Endodermal cell (in vitro differentiated cells): ENCODE measurements at places on chromosomes 1 and 21. TPM values are rescaled to one million over a fixed set of nuclear protein-coding genes. Genes with fewer than 3 reads are reported as not detected.

Gene GPR153
- 1.4 to 2.4 TPM (median 2.3 TPM) in 3 replicates for total RNA-seq

Gene LEFTY1
- 76.0 to 806 TPM (median 85.4 TPM) in 3 replicates for total RNA-seq

Gene KCNJ9
- total RNA-seq: not detected in 2 replicates

Gene CASQ2
- total RNA-seq: 0.15 TPM in 1 of 3 replicates, not detected in the others

GRCh38 chr1:153538315-153538821, 2.4 kb downstream of the S100A5 start:
- peak; percentile 89 for DNase-seq

DNA sequence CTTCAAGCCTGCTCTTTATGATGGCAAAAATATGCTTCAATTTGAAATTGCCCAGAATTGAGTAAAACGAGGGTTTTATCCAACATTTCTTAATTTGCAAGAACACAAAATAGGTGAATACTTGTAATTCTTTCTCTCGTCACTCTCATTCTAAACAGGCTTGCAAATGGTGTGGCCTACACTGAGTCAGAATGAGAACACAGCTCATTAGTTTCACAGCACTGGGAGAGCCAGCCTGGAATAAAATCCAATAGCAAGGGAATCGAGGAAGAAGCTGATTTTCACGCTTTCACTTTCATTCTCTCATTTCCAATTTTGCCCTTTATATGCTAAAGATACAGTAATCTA, 537.5 kb downstream of the LTN1 start:
- no peak for DNase-seq

- DNase-seq: no peak
Measured at GRCh38 chr1:81695741-81696140, 105.0 kb upstream of the ADGRL2 start.

GRCh38 chr1:204623365-204623893, 62.1 kb downstream of the LRRN2 start:
- peak; percentile 62 for DNase-seq

- peak; percentile 93 for DNase-seq
Measured at GRCh38 chr1:22592919-22593790, 29.9 kb downstream of the EPHA8 start.

- no peak for DNase-seq
Measured at GRCh38 chr1:29425631-29426030, 189.3 kb downstream of the PTPRU start.

DNA sequence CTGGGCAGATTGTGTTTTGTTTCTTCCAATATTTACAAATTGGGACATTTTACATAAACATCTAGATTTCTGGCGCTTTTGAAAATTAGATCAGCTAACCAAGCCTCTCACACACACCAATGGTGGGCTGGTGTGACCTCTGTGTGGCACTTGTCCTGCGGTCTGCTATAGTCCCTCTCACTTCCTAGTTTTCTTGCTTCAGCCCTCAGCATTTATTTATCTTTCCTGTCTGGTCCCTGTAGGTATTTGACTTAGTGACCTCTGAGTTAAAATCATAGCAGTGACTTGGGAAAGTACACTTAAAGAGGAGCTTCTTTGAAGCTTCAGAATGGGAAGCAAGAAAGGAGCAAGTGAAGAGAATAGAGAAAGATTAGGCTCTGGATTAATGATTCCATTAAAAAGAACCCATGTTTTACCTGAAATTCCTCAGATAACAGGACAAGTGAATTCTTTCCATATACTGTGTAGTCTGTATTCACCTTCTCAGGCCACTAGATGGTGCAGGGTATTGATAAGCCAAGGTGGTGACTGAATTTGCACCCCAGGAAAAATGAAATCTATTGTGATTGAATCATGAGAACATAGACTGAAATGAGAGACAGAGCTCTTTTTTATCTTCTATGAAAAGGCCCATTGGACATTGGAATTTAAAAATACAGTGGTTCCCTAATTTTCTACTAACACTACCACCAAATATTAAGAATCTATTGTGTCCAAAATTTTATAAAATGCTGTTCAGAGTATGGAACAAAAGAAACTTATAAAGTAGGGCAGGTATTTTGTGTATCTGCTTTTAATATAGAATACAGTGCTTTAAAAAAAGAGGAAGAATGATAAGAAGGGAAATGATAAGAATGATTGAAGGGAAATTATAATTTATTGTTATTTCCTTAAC, 7.1 kb upstream of the DIPK1A start:
- DNase-seq: no peak

DNA sequence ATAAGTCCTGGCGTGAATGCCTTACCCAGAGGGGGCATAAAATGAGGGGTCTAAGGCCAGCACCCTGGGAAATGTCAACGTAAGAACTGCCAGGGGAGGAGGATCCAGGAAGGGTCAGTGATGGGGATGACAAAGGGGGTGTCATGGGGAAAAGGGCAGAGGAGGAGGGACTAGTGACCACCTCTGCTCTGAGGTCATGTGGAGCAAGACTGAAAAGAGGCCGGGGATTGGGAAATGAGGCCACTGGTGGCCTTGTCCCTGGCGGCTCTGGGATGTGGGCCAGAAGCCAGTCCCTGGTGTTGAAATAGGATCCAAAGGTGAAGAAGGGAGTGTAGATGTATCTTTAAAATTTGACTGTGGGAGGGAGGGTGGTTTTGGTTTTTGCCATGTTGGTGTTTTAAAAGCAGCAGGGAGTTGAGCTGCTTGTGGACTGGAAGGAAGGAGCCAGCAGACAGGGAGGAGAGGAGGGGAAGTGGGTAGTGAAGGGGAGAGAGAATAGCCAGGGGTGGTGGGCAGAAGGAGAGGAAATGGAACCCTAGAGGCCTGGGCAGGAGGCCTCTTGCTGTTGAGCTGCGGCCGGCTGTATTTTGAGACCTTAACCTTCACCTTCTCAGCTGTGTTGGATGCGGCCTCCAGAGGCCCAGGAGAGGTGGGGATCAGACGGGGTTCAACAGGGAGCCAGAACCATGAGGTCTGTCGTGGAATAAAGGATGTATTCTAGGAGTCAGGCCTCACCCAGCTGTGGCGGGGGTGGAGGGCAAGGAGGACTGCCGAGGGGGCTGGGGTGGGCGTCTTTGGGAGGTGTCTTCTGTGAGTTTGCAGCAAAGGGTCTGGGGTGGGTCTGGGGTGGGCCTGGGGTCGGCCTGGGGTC, 92.5 kb downstream of the DHRS3 start:
- no peak for DNase-seq

GRCh38 chr1:113802367-113803007, 9.8 kb downstream of the RSBN1 start:
- DNase-seq: no peak

DNA sequence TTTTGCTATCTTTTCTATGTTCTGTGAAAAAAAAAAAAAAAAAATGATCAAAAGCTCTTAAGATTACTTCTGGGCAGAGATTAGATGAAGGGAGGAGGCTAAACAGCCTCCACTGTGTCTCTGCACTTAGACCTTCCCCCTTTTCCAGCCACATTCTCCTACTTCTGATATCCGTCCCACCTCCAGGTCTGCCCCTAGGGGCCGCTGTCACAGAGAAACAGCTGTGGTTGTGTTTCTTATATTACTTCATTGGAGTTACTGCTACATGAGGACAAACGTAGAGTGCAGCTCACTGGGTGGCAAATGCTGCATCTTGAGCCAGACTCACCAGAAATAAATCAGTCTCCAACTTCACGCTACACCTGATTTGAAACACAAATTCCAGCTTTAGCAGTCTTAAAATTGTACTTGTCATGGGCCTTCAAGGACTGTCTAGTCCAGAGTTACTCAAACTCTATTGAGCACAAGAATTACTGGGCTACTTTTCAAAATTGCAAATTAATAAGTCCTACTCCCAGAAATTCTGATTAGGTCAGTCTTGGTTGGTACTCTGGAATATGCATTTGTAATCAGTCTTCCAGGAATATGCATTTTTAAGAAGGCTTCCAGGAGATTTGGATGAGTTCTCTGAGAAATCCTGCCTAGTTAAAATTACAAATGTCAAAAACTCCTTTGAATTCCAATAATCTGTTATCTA, 125.2 kb upstream of the PTBP2 start:
- DNase-seq: peak; percentile 87

- no peak for DNase-seq
Measured at GRCh38 chr1:204268101-204268500, 54.3 kb upstream of the GOLT1A start.

DNA sequence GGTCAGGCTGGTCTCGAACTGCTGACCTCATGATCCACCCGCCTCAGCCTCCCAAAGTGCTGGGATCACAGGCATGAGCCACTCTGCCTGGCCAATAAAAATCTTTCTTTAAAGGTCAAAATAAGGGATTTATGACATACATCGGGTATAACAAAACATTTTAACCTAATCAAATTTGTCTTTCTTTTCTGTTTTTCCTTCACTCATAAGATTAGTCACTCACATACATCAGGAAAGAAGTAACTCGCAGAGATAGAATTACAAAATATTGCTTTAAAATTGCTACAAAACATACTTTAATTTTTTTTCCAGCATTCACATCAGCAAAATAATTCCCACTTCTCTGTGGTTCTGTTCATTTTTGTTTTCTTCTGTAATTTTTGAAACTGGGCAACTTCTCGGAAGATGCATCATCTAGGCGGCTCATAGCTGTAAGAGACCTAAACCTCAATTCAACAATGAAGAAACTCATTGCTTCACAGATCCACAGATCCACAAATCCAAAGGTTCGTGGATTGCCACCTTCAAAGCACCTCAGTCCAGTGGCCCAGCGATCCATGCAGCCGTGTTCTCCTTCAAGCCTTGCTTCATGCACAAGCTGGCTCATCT, 39.7 kb downstream of the NEK2 start:
- no peak for DNase-seq

DNA sequence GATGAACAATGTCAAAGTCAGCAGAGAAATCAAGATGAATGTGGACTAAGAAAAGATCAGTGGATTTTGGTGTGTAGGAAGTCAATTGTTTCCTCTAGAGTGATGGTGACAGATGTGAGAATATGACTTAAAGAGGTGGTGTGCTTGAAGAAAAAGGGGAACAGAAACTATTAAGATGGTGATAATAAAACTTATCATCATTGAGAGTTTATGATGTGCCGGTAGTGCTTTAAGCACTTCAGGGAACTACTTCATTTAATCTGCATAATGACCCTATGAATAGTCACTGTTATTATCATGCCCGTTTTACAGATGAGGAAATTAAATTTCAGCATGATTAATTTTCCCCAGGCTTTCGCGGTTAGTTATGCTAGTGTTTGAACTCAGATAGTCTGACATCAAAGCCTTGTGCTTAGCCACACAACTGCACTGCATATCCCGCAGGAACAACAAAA, 246.9 kb upstream of the LRRC7 start:
- no peak for DNase-seq

DNA sequence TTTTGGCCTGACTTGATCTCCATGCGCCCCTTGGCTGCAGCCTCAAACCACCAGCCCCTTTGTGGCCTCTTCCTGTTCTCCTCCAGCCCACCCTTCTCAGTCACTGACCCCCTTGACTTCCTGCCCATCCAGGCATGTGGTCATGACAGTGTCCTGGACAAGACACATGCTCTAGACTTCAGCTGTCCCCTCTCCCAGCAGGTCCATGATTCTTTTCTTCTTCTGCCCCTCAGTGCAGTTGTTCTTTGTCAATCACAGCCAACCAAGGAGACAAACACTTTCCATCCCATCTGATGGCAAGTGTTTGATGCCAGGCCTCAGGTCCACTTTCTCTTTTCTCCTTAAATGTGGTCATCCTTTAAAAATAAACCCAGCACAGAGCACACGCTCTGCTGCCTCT, 49.7 kb downstream of the SYT6 start:
- DNase-seq: no peak

DNA sequence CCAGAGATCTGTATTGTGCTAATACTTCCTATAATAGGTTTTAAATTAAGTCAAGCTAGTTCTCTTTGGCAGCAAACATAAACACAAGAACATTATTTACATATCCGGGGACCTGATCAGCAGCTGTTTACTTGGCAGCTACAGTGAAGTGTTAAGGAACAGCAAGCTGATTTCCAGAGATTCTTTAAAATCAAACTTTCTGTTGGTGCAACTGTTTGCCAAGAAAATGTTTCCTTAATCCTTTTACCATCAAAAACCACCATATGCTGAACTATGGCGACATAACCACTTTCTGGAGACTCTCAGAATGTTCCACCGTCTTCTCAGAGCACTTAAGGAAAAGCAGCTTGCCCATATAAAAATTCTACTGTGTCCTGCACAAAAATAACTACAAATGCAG, 107.0 kb upstream of the KRTAP19-8 start:
- no peak for DNase-seq

DNA sequence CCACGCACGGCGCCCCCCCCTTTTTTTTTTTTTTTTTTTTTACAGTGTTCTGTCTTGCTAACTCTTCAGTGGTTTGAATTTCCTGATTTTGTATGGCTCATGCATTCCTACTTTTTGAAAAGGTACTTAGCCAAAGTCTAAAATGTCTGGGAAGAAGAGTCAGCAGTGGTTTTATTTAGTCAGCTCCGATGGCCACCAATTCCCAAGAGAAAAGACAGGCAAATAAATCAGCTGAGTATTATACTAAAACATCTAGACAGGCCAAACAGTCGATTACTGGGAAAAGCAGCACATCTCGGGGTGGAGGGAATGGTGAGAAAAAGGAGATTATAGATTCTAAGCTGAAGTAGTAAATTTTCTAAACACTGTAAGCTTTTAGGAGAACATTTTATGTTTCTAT, 192.5 kb upstream of the ZRANB2 start:
- no peak for DNase-seq

DNA sequence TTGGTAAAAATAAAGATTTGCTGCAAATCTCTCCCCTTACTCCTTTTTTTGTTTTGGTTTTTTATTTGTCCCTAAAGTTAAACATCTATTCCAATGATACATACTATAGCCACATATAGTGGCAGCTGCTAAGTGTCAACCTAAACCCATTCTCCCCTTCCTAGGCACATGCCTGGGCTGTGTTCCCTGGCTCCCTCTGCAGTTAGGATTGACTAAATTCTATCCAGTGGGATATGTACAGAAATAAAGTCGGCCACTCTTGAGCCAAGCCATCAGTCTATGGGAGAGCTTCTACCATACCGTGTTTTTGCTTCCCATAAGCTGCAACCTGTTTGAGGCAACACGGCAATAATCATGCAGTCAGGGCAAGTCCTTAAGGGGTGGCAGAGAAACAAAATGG, 23.6 kb downstream of the MCOLN3 start:
- no peak for DNase-seq

DNA sequence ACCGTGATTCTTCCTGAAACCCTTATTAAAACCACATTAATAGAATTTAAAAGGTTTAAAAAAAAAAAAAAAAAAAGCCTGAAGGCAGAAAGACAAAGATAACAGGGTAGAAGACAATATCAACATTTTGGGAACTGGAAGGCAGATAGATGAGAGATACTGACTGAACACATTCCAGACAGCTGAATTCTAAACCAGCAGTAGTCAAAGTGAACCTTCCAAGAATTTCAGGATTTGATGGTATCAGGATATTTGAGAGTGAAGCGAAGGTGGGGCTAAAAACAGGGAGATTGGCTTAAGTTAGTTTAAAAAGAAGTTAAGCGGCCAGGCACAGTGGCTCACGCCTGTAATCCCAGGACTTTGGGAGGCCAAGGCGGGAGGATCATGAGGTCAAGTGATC, 5.3 kb upstream of the CXADR start:
- no peak for DNase-seq

DNA sequence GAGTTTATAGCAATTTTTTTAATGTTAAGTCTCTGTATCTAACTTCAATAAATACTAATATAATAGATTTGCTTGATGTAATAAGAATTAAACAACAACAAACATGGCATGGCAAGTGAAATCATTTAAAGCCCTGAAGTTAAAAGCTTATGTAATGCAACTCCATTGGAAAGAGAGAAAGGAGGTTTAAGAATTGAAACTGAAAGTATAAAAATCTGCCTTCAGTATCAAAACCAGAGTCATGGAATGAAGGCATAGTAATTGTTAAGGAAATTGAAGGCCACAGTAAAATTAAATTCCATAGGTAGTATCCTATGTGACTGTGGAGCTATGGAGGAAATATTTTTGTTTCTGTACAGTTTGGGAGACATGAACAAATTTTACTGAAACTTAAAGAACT, 55.1 kb downstream of the PRDX6 start:
- DNase-seq: no peak
